Activated T-cell treated with anti-CD3 and anti-CD28 coated beads, Interleukin-2, amount 50 U/mL, for 72 hours (primary cell): ENCODE measurements at places on chromosomes 1 and 21. TPM values are rescaled to one million over a fixed set of nuclear protein-coding genes. Genes with fewer than 3 reads are reported as not detected.

The MAP3K21 gene
- total RNA-seq: 1.8 TPM

DNA sequence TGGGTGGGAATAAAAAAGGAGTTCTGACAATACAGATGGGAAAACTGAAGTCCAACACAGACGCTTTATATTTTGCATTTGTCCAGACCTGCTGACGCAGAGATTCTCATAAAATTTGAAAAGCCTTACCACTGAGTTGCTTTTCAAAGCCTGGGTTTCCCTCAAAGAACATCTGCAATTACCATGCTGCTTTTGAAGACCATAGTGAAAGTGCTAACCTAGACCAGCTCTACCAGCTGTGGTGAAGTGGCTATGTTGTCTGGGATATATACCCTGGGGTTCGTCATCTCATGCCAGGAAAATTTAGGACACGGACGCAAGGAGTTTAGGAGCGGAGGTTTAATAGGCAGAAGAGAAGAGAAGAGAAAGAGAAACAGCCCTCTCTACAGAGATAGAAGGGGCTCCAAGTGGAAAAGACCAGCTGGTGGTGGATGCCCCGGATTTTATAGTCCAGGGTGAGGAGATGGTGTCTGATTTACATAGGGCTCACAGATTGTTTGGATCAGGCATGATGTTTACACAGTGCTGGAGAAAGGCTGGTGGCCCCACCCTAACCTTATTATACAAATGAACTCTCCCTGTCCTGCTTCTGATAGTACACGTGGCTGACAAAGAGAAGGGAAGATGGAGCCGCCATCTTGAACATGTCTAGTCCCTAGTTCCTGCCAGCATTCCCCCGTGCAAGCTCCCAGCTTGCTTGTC lies 73.8 kb downstream of the AK4 start:
- H3K27ac ChIP-seq: no peak overlapping the region
- peaks cover 6% of the 10 kb centered on the region for H3K36me3 ChIP-seq
- H3K4me3 ChIP-seq: no peak overlapping the region

- H3K27ac ChIP-seq: no peak overlapping the region
- no peak for DNase-seq
- no peak overlapping the region for H3K4me3 ChIP-seq
These were observed 18.8 kb downstream of the RNF220 start for GRCh38 chr1:44423591-44424537.

- no peaks in the 10 kb centered on the region for H3K27me3 ChIP-seq
- peaks cover 5% of the 10 kb centered on the region for H3K36me3 ChIP-seq
- no peak for DNase-seq
- H3K27ac ChIP-seq: peak overlapping the region; percentile 99
These were observed 401 bp downstream of the UQCRH start for GRCh38 chr1:46303872-46304326.

The C1orf116 gene
- 0.21 TPM for total RNA-seq

The NOTCH2NLA gene
- 36.6 TPM for total RNA-seq

The TENT5C gene
- total RNA-seq: 22.5 TPM

The REN gene
- not detected for total RNA-seq
